ENCODE measurements at places on chromosomes 13 and 19. TPM values are rescaled to one million over a fixed set of nuclear protein-coding genes. Genes with fewer than 3 reads are reported as not detected.
A peak's percentile ranks its signal among the peaks of the same experiment; 100 is the strongest.

DNA sequence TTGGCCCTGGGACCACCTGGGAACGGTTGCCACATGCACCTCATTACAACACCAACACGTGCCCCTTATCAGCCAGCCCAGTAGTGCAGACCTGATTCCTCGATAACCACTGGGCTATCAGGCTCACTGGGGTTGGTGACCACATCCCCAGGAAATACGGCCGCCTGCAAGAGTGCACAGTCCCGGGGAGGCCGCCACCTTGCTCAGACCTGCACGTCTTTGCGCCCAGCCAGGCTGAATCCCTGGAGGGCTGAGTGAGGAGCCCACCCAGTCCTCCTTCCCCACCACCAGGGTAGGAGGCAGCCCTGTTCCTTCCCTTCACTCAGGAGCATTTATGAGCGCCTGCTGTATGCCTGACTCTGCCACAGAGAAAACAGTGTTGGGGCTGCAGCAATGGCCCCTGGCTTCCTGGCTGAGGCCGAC is 67.8 kb downstream of the CEBPG start:
- DNase-seq = peak; percentile 57

DNA sequence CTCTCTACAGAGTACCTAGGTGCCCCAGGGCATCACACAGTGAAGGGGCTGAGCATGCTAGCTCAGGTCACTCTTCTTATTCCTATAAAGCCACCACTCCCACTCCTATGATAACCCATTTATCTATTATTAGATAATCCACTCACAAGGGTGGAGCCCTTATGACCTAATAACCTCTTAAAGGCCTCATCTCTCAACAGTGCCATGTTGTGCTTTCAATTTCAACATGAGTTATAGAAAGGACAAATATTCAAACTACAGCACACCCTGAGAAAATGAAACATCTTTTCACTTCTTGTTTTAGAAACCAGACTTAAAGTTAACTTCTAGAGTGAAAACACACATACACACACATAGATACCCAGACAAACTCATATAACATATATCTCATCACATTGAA is 1494.9 kb upstream of the MIR17HG start:
- no peak for DNase-seq

GRCh38 chr13:25674371-25674770 is 302.6 kb downstream of the ATP8A2 start:
- DNase-seq = no peak

DNA sequence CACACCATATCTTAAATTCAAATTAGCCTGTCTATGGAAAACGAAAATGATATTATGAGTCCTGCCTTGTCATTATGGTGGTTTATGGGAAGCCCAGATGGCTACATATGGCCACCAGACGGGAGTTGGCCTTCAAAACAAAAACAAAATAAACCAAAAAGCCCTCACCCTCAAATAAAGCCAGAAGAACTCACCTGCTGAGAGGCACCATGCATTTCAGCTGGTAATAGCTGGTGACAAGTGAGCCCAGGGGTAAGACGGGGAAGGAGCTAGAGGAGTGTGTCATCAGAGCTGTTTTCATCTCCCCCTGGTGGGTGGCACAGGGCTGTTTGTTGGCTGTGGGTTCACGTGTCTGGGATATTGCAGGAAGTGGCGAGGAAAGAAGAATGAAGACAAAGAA is 152.9 kb downstream of the EFNB2 start:
- DNase-seq = no peak

GRCh38 chr19:16320987-16321386 is 3.6 kb upstream of the KLF2 start:
- no peak for DNase-seq

GRCh38 chr19:13129384-13129783 is 11.3 kb downstream of the NACC1 start:
- DNase-seq = no peak

GRCh38 chr13:113495494-113496210 is 5.1 kb upstream of the DCUN1D2 start:
- DNase-seq = no peak

- no peak for DNase-seq
Observed at GRCh38 chr13:93218583-93218982, 8.0 kb upstream of the GPC6 start.

DNA sequence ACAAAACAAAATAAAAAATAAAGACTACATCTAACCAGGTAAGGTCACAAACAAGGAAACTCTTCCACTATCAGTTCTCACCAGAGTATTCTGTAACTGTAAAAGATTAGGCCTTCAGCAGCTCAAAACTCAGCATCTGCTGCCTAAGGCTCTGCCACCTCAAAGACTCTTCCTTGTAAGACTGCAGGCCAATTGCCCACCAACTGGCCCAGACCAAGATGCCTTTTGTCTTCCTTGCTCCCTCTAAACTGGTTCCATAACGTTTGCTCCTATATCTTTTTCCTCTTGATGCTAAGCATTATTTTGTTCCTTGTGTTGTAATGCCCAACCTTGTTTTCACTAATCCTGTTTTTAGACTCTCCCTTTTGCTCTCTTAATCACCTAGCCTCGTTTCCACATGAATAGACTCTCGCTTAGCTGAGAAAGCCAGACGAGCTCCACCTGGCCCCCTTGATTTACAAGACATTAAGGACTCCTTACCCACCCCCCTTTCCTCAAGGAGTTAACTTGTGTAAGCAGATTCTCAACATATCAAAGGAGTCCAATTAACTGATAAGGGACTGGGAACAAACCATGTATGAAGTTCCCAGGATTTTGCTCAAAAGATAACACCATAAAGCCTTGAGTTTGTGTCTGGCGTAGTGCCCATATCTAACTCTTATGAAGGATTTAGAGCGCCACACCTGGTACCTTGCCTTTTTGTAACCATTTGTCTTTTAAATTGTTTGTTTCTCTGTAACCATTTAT is 1.5 kb downstream of the ZNF814 start:
- no peak for DNase-seq

- DNase-seq = no peak
Observed at GRCh38 chr19:32594021-32594420, 13.0 kb downstream of the PDCD5 start.

- no peak for DNase-seq
Observed at GRCh38 chr19:53885036-53885435, 3.0 kb downstream of the PRKCG start.

- no peak for DNase-seq
Observed at GRCh38 chr19:32296694-32297093, 48.7 kb upstream of the ZNF507 start.

DNA sequence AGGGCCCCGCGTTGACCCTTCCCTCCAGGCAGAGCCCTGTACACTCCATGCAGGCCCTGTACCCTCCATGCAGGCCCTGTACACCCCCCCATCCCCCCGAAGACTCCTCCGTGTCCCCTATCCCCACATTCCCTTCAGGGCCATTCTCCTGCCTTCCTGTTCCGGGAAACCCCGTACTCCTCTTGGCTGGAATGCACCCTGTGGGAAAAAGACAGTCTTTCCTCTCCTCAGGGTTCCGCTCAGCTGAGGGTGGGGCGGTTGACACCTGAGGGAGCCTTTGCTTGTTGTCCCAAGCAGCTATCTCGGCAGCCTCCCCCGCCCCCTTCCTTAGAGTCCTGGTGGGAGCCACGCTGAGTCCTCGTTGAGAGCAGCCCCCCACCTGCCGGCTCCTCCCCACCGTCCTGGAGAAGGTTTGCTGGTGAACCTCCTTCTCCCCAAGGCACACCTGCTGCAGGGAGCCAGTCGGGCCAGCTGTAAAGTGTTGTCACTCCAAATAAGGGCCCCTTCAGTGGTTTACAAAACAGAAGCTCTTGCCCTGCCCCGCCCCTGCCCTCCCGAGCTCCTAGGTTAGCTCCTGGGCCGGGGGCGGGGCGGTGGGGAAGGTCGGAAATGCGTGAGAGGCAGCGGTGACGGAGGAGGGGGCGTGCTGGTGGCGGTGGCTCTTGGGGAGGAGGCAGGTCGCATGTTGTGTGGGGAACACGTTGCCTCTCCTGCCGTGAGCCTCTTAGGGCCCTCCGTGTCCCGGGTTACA is 1.5 kb downstream of the GNA11 start:
- peak; percentile 70 for DNase-seq

DNA sequence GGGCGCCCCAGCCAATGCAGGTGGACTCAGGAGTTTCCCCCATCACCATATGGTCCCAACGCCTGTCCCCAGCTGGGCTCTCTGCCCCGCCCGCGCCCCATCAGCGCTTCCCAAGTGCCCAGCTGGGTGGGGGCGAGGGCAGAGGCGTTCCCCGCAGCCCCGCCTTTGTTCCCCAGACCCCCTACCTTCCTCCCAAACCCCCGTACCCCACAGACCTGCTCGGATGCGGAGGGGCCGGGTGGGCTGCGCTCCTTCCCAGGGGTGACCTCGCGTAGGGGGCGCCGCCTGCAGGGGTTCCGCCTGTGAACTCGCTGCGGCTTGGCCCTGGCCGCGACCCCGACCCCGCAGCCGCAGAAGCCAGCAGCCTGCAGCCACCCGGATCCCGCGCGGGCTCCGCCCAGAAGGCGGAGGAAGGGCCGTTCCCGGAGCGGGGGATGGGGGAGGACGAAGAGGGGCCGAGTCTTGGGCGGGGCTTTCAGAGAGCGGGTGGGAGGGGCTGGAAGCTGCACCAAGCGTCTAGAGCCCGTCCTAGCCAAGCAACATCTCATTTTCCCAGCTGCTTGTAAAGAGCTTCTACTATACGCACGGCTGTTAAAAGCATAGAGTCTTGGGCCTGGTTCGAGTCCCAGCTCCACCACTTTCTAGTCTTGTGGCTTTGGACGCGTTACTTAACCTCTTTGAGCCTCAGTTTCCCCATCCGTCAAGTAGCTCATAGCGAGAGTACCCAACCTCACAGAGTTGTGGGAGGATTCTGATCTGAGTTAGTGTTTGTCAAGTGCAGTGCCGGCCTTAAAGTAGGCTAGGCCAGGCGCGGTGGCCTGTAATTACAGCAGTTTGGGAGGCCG is at the start of gene RAB3D:
Gene RAB3D (minus strand): TSS at position 404 of the 845 bp plus-strand sequence. CDS start 2,258 bp downstream, outside the sequence.
- peak; percentile 96 for DNase-seq

- no peak for DNase-seq
Observed at GRCh38 chr19:22118132-22118531, 65.8 kb downstream of the ZNF257 start.

DNA sequence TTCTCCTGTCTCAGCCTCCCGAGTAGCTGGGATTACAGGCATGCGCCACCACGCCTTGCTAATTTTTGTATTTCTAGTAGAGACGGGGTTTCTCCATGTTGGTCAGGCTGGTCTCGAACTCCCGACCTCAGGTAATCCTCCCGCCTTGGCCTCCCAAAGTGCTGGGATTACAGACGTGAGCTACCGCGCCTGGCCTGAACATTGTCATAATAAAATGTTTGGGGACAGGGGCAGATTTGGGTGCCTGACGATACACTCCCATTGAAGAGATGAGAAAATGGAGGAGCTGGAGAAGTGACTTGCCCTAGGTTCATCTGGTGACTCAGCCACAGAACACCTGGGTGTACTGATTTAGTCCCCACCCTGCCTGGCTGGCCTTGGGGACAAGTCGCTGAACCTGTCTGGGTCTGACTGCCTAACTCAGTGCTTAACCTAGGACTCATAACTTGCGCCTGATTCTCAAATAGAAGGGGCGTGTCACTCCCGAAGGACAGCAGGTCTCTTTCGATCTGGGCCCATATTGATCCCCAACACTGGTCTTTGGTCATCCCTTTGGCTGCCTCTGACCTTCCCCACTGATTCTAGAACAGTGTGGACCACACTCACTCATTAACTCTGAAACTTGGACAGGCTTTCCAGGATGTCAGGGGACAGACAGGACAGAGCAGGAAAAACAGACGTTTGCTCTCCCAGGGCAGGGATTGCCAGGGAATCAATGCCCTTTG is 7.6 kb upstream of the BICRA start:
- no peak for DNase-seq

DNA sequence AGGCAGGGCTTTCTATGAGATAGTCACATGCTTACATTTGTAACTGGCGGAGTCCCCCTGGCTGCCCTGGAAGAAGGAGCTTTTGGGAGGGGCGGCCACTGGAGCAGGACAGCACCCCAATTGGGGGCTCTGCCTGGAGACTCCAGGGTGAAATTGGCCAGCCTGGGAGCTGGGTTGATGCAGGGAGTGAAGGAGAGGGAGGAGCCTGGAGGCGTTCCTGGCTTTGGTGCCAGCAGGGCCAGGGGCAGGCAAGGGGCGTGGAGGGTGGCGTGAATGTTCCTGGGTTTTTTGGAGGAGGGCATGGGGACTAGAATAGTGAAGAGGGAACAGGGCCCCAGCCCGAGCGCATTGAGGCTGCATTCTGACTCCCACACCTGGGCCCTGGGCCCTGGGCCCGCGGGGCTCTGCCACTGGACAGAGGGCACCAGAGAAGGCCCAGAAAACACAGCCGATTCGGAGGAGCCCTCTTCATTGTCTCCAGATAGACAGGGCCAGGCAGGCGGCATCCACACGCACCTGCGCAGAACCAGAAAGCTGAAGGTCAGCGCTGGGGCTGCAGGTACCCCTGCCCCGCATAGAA is 29.5 kb downstream of the COMP start:
- no peak for DNase-seq

DNA sequence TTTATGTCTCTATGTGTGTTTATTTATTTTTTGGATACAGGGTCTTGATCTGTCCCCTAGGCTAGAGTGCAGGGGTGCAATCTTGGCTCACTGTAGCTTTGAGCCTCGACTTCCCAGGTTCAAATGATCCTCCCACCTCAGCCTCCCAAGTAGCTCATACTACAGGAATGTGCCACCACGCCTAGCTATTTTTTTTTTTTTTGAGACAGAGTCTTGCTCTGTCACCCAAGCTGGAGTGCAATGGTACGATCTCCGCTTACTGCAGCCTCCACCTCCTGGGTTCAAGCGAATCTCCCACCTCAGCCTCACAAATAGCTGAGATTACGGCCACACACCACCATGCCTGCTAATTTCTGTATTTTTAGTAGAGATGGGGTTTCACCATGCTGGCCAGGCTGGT is 5.0 kb upstream of the ANGPTL4 start:
- no peak for DNase-seq

GRCh38 chr19:8491574-8491973 is 10.9 kb downstream of the PRAM1 start:
- no peak for DNase-seq

DNA sequence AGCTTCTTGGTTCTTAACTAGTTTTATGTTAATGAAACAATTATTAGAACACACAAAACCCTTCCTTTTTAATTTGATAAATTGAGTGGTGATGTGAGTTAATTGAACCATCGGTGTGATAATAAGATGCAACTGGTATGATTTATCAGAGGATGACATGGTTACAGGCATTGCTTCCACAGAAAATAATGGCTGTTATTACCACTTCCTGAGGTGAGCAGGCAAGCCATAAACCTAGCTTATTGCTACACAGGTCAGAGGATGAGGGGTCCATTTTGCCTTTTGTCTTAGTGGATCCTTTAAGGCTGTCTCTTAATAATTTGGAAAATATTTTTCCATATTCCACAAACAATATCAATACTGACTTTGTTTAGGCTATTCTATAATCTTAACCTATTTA is 226.6 kb upstream of the EDNRB start:
- DNase-seq = no peak

ZNF836 gene
- total RNA-seq = 20.7 TPM

LIM2 gene
- not detected for total RNA-seq

LRRC25 gene
- 22.7 TPM for total RNA-seq

NUP58 gene
- 77.6 TPM for total RNA-seq

ZNF256 gene
- total RNA-seq = 5.8 TPM

CEACAM3 gene
- 1.2 TPM for total RNA-seq

CLIP3 gene
- 10.5 TPM for total RNA-seq

S1PR2 gene
- total RNA-seq = 21.7 TPM

ZNF845 gene
- 7.8 TPM for total RNA-seq

ARL11 gene
- 4.4 TPM for total RNA-seq
